ENCODE measurements at places on chromosomes 5 and 9.

GRCh38 chr5:1494780-1495524 lies 28.8 kb downstream of the LPCAT1 start:
- DNase-seq: no peak

DNA sequence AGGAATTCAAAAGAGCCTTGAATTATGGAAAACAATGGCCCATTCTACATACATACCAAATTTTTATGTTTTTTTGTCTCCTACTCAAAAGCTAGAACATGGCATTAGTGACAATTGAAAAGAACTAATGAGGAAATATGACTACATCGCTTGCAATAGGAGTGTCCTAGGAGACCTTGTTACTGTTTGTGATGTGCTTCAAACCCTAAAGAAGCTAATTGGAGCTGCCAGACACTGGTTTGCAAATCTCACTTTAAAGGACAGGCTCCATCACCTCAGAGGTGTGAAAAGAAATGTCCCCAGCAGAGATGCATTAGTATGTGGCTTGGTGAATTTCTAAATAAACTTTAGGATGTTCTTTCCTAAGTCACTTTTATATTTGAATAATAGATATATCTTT lies 354.2 kb upstream of the EFNA5 start:
- DNase-seq: no peak

GRCh38 chr5:76256116-76256889 lies 146.8 kb upstream of the IQGAP2 start:
- peak; percentile 20 for DNase-seq

GRCh38 chr5:33934176-33934575 lies 2.0 kb upstream of the RXFP3 start:
- DNase-seq: no peak

GRCh38 chr9:128152133-128153059 lies 3.1 kb downstream of the LCN2 start:
- DNase-seq: no peak

DNA sequence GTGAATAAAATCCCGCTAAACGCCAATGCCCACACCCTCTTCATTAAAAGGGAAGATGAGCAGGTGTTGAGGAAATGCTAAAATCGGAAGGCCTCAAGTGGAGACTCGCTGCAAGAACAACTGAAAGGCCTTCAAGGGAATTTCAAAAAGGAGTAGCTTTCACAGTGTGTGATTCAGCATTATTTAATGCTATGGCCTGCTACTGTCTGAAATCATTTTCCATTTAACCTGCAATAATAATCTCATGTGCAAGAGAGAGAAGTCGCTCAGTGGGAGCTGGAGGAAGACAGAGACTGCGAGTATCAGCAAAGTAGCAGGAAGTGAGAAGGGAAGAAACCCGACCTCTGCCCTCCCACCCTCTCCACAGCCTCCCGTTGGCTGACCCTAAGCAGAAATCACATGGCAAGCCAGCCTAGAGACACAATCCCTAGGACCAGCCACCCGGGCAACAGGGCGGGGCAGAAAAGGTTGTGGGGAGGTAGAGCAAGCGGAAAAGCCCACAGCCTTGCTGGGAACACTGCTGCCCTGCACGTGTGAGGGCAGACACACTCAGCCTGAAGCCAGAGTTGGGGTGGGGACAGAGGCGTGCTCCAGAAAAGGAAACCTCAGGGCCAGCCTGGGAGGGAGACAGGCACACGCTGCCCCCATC lies 39.9 kb upstream of the CTSL start:
- no peak for DNase-seq

GRCh38 chr5:10538789-10539686 lies 24.8 kb upstream of the ANKRD33B start:
- no peak for DNase-seq

DNA sequence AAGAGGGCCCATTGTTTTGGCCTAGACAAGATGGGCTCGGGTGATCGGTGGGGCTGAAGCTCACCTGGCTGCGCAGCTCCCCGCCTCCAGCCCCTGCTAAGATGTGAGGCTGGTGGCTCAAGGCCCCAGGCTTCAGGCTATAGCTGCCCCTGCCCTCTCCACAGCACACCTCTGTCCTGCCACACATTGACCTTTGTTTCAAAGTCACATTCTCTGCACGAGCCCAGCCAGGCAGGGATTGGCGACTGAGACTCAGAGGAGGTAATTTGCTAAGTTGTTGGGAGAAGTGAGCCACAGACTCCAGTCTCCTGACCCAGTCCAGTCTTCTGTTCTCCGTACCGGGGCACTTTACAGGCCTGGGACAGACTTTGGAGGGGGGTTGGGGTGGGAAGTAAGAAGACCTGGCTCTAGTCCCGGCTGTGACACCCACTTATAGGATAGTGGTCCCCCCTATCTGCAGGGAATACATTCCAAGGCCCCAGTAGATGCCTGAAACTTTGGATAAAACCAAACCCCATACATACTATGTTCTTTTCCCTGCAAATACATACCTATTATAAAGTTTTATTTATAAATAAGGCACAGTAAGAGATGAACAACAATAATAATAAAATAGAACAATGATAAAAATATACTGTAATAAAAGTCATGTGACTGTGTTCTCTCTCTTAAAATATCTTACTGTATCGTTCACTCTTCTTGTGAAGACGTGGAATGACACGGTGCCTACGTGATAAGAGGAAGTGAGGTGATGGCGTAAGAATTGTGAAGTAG lies 13.3 kb downstream of the PDGFRB start:
- no peak for DNase-seq

DNA sequence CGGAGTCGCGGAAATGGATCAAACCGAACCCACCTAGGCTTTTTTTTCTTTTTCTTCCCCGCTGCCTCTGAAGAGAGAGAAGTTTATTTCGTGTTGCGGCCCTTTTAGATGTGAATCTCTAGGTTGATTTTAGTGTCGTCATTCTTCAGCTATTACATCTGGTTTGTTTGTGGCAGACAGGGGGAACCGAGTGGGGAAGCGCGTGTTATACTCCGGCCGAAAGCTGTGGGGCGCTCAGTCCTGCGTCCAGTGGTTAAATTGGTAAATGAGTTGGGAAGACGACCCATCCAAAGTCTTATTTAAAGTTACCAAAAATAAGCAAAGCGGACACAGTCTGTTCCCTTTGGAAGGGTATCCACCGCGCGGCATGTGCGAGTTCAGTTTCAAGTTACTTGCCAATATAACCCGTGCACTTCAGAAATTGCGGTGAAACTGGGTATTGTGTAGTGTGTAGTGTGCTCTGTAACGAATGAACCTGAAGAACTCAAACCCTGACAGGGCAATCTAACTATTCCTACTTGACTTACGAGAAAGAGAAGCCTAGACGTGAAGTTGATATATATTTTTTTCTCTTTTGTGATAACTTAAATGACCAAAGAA lies 1.3 kb downstream of the MAN2A1 start:
- DNase-seq: peak; percentile 15

DNA sequence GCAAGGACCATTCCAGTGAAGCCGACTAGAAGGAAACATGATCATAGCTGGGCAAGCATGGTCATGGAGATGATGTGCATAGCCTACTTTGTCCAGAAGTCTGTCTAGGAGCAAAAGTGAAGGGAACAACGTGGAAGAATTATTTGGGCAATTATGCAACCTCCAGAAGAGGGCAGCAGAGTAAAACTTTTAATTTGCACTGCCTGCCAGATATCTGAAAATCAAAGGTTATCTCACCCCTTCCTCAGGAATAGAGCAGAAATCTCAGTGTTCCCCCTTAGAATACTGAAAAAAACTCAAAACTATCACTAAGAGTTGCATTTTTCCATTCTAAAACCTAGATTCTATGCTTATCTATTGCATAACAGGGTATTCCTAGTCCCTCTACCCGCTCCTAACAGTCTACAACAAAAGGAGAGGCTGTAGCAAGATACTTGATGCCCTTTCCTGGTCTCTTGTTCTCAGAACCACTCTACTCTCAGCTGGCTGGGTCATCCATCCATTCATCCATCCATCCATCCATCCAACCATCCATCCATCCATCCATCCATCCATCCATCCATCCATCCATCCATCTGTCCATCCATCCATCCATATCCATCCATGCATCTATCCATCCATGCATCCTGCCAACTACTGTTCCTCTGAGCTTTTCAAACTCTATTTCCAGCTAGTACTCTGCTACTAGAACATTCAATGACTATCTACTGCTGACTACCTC lies 8.4 kb upstream of the SETD9 start:
- DNase-seq: no peak

- DNase-seq: no peak
These were observed 170.2 kb upstream of the IRX2 start for GRCh38 chr5:2921651-2922050.

- no peak for DNase-seq
These were observed 8.8 kb downstream of the LRRC14B start for GRCh38 chr5:199950-200645.

DNA sequence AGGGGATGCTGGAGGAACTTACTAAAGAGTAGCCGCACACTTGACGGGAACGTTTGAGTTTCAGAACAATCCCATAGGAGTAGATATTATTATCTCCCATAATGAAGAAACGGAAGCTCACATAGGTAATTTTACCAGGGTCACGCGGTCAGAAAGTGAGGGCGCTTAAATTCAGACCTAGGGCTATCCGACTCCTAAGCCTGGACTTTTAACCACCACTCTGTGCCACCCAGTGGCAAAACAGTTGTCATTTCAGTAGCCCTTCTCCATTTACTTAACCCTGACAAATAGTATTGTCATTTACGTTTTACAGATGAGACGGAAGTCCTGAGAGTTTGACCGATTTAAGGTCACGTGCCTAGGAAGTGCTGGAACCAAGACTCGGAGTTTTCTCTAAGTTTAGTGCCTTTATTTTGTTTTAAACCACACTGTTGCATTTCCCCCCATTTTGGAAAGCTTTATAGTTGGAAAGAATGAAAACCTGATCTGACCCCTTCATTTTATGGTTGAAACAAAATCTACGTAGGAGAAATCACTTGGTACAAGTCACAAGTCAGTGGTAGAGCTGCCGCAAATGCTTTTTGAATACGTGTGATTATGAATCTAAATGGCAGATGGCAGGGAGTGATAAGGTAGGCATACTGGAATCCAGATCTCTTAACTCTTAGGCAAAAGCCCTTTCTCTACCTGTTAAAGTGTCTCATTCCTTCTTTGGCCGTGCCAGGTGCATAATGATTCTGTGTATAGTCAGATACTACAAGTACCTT lies 650 bp downstream of the MRRF start:
- no peak for DNase-seq

DNA sequence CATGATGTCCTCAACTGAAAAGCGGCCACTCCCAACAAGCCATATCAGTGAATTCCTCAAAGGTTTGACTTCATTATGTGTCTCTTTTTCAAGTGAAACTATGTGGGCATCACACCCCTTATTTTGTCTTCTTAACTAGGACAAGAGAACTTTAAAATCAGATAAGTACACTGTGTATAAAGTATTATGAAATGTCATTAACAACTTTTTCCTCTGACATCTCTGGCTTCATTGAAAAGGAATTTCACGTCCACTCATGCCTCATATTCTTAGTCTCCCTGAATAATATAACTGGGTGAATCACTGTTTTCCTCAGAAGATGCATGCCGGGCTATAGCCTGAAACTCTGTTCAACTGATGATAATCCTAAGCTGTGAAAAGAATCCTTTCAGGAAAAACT lies 415.8 kb downstream of the ACTL7B start:
- DNase-seq: no peak

DNA sequence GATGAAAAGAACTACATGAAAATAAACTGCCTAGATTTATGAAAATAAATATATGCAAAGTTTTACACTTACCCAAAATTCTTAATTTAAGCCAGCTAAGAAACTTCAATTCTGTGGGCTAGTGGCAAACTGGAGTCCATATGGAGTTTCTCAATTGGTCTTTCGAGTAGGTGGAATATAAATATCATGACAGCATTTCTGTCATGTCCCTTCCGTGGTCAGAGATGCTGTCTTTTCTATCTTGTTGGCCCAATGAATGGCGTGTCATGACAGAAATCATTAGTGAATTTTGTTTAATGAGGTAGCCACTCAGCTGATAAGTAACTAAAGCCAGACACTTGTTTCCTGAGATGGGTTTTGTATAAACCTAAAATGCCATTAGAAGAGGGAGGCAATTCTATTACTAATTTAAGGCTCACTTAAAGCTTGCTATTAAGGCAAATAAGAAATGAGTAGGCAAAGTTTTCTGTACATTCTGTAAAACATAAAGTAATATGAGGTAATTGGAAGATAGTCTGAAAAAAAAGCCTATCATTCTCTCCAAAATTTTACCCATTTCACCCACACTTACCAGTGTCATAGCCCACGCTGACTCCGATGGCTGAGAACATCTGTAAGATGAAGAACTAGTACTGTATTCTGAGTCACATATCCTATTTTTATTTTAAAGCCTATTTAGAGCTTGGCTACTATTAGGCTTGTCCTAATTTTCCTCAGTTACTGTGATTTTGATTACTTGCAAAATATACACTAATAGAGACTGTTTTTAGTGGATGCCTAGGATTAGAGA lies 419.3 kb upstream of the MEF2C start:
- DNase-seq: no peak

DNA sequence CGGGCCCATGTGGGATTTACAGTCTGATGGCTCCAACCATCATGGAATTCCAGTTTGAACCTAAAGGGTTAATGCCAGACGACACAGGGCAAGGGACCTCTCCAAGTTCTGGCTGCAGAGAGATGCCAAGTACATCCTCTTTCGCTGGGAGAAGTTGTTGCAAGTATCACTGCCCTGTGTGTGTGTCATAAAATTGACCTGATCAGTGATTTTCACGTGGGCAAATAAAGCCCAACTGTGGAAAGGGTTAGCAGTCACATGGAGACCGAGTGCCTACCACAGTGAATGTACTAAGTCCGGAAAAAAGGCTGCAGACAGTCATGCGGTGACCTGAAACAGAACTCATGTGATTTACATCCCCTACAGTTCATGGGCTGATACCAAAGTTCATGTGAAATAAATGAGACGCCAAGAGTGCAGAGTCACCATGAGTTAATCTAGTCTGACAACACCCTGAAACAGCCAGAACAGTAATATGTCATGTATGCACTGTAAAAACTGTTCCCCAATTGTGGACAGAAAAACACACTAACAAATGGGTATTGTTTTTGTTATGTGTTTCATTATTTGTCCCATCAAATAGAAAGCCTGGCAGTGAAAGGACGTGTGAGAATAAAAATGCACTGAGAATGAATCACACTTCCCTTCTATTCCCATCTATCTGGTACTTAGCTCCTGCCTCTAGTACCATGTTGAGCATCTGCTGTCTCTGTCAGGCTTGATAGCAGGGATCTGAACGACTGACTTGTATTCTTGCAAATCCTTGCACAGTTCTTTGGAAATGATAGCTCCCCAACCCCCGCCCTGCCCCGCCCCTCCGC lies 115.7 kb downstream of the SUSD1 start:
- DNase-seq: no peak
